AG10803 (cell line): ENCODE measurements at places on chromosomes 5 and 9.

DNA sequence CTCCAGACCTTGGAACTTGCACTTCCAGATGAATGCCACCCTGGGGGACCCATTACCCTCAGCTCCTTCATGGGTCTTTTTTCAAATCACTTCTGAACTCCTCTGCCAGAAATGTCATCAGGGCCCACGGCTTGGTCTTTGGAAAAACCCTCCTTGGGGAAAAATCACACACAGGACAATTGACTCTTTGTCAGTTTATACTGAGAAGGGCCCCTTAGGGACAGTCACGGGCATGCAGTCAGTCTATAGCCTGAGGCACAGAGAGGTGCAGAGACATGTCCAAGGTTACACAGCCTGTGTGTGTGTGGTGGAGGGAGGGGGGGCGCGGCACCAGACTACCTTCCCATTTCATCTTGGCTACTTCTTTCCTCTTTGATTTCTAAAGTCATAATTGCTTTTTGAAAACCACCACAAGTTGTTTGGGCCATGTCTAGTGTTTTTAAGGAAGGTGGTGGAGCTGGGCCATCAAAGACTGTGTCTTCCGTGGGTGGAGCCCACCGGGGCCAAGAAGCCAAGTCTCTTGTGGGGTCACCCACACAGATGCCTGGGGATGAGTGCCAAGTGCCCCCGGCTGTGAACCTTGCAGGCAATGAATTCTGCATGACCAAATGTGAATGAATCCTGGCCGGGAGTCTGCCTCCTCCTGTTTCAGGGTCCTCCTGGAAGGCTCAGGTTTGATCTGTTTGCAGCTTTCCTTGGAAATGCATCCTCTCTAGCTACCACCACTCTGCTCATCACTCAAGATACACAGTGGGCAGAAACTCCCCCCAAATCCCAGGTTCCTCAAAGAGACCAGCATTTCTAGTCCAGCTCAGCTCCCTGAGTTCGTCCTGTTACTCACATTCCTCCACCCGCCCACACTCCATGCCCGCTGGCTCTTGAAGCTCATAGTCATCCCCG lies 200.1 kb upstream of the TBC1D2 start:
- DNase-seq: peak; percentile 71

GRCh38 chr9:128244837-128245231 lies 31.0 kb downstream of the GOLGA2 start:
- DNase-seq: peak; percentile 94

GRCh38 chr5:19891658-19892057 lies 96.3 kb downstream of the CDH18 start:
- DNase-seq: peak; percentile 42

DNA sequence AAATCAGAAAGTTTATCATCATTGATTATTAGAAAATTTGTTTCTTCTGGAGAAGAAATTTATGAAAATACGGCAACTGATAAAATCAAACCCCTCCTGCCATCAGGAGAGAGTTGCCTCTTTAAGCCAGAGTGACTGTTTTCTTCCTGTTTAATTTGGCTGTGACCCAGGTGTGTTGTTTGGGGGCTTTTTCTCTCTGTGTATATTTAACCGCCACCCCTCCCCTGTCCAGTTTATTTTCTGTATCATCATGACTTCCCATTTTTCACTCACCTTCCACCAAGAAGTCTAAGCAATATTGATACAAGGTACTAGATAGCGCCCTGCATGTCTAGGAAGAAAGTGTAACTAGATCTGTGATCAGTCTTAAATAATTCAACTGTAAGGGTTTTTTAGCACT lies 50.1 kb downstream of the FAM78A start:
- DNase-seq: no peak

GRCh38 chr9:104313396-104314110 lies 190.5 kb upstream of the OR13F1 start:
- DNase-seq: no peak

- no peak for DNase-seq
These were observed 406.1 kb downstream of the RAB3C start for GRCh38 chr5:58988938-58989337.

DNA sequence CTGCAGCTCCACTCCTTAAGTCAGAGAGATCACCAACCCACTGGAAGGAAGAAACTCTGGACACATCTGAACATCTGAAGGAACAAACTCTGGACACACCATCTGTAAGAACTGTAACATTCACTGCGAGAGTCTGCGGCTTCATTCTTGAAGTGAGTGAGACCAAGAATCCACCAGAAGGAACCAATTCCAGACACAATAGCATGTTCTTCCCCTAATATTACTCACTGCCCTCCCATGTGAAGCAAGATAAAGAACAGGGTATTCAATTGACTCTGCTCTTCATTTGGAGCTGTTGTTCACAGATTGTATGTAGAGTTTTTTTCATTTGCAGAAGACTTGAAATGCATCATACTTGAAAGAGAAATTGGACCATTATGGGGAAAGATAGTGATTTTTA lies 10.8 kb downstream of the SAXO1 start:
- DNase-seq: peak; percentile 15

DNA sequence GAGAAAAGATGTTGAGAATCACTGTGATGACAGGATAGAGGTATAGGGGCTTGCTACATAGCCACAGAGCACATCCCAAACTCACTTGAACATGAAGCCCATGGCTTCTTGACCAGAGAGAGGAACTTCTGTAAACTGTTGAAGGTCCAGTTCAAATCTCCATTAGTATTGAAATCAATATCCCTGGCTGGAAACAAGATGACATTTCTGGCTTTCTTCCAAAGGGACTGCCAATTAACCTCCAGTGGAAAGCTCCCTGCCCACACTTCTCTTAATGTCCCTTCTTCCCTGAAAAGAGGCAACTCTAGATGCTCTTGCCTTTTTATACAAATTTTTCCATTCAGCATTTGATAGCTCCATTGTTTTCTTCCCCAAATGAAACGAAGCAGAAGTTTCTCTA lies 612.1 kb downstream of the EBF1 start:
- no peak for DNase-seq

GRCh38 chr5:170302653-170303501 lies 5.3 kb upstream of the LCP2 start:
- DNase-seq: no peak

DNA sequence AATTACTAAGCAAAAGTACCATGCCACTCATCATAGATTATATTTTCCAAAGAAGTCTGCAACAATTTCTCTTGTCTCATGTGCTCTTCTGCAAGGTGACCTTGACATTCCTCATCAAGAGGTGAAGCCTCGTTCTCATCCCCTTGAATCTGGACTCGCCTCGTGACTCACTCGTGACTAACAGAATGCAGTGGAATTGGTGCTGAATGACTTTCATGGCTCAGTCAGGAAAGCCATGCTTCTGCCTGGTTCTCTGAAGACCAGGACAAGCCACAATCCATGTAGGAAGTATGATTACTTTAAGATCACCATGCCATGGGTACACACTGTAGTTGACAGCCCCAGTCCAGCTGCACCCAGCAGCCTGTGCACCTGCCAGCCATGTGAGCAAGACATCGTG lies 335.8 kb downstream of the GADD45G start:
- DNase-seq: peak; percentile 18

GRCh38 chr9:135644631-135645218 lies 5.4 kb upstream of the GLT6D1 start:
- no peak for DNase-seq

DNA sequence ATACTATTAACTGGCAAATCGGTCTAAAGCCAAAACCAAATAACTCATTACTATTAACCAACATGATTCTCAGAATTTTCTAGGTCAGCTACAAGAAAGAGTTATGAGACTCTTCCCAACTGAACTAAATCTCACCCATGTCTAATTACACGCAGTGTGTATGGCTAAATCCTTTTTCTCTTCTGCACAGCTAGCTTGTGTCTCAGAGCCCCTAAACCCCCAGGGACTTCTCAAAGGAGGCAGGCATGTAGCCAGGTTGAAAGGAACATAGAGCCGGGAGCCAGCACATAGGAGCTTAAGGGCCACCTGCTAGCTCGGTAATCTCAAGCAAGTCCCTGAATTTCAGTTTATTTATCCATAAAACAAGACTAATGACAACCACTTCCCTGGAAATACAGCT lies 2.2 kb upstream of the GZMK start:
- no peak for DNase-seq

DNA sequence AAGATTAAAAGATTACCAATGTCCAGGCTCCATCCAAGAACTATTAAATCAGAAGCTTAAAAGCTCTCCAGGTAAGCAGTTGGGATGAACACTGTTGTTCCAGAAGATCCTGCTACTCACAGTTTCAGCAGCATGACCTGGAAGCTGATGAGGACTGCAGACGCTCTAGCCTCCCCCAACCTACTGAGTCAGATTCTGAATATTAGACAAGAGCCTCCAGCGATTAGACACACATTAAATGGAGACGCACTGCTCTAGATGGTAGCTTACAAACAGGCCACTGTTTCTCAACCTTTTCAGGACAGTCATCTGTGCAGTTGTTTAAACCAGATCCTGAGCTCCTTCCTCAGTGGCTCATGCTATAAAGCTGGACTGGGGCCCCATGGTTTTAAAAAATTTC lies 54.3 kb downstream of the MTMR12 start:
- DNase-seq: no peak

GRCh38 chr9:83280790-83281189 lies 217.8 kb upstream of the RASEF start:
- DNase-seq: no peak

DNA sequence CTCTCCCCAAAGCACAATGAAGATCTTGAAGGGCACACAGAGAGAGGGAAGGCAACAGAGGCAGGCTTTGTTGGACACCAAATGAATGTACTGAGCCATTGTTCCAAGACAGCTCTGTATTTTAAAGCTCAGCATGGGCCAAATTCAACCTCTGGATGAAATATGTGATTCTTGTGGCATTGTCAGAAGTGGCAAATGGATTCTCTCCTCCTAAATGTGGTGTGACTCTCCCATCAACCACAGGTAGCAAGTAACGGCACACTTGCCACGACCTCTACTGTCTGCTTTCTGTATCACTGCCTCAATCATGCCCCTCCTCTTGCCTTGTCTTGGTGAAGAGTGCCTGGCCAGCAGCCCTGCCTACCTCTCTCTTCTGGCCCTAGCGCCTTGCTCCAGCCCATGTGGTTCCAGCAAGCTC lies 6.1 kb upstream of the MOB3B start:
- no peak for DNase-seq

DNA sequence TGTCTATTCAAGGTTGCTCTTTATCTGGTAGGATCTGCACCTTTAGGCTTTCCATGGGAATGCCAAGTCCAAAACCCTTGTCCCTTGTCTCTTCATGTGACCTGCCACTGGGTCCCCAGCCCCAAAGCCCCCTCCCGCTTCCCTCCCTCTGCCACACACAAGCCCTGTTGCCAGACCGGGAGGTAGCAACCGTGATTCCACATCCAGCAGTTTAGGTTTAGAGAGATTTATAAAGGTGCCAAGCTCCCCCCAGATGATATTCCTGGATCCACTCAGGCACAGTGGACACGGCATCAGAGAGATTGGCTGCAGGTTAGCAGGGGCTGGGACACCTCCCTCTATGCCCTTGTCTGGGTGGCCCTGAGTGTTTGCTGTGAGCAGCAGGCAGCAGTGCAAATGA lies 504.7 kb downstream of the CCDC171 start:
- no peak for DNase-seq

DNA sequence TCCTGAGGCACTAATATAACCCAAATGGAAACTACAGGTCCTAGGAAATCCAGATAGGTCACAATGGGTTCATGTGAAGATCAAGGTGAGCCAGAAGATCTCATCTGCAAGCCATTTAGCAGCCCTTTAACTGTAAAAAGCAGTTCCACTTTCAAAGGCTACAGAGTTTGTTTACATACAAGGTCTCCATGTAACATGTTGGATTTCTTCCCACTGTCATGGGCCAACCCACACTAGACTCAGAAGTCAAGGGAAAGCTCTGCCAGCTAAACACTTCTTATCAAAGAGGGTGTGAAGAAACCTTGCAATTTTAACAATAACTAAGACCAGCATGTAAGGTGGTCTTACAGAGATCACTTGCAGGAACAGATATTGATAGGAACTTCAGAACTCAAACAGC lies 3.8 kb upstream of the CTNNAL1 start:
- no peak for DNase-seq

- peak; percentile 12 for DNase-seq
These were observed 528.8 kb downstream of the CSNK1G3 start for GRCh38 chr5:124040799-124041198.

GRCh38 chr5:97115932-97116331 lies 26.5 kb downstream of the LIX1 start:
- no peak for DNase-seq

GRCh38 chr9:88957526-88957925 lies 33.7 kb upstream of the S1PR3 start:
- DNase-seq: no peak

- peak; percentile 25 for DNase-seq
These were observed 163.2 kb downstream of the ARRDC3 start for GRCh38 chr5:91219803-91220371.

- no peak for DNase-seq
These were observed 208.3 kb upstream of the DAB2 start for GRCh38 chr5:39633057-39633456.

DNA sequence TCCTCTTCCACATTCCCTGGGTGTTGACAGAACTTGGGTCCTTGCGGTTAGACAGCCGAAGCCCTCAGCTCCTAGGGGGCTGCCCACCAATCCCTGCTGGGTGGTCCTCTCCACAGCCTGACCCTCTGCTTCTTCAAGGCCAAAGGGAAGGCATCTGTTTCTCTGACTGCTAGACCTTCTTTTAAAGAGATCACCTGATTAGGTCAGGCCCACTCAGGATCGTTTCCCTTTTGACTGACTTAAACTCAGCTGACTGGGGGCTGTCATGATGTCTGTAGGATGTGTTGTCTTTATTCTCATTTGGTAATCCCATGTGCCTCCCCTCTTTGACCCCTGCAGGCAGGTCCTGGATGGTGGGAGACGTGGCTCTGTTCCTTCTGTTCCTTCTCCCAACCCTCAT lies 207.5 kb downstream of the PAX5 start:
- no peak for DNase-seq

DNA sequence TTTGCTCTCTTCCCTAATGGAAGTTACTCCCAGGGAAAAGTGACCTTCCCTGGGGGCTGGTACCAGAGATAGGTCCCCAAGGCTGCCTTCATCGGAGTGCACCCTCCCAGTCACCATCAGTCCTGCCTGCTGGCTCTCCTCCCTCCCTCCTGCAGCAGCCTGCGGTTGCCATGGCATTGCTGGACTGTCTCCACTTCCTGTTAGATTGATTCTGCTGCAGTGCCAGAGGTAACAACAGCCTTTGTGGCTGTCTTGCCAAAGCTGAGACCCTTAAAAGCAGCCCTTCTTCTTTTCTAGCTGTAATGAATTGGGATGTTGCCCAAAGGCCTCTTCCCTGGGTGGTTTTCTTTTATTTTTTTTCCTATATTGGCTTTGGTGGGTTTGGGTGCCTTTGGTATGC lies 78.1 kb upstream of the PRLR start:
- no peak for DNase-seq

DNA sequence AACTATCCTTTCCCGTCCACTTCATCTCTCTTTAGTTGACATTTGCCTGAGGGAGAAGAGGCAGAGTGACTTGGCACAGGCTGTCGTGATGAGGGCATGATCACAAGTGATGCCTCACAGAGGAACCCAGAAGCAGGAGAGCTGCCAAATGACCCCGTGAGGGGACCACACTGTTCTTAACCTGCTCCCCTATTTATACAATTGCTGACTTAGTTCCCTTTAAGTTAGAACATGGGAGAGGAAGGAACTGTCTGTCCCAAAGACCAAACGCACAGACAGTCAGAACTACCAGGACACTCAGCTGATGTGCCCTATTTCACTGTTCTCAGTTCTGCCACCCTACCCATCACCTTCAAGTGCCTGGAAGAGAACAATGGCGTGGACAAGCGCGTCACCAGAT lies 73.7 kb downstream of the SLC1A3 start:
- DNase-seq: no peak

- DNase-seq: no peak
These were observed 96.8 kb upstream of the MAP1B start for GRCh38 chr5:72010430-72010829.
